Activated effector memory CD4-positive, alpha-beta T cell treated with Interleukin-2 at 50 U/mL for 16 hours (primary cell): ENCODE measurements at places on chromosomes 12 and 14.

- DNase-seq: no peak
These were observed 97.9 kb downstream of the RFLNA start for GRCh38 chr12:124392667-124393413.

- DNase-seq: no peak
These were observed 60.0 kb upstream of the TRAF3 start for GRCh38 chr14:102717276-102717675.

DNA sequence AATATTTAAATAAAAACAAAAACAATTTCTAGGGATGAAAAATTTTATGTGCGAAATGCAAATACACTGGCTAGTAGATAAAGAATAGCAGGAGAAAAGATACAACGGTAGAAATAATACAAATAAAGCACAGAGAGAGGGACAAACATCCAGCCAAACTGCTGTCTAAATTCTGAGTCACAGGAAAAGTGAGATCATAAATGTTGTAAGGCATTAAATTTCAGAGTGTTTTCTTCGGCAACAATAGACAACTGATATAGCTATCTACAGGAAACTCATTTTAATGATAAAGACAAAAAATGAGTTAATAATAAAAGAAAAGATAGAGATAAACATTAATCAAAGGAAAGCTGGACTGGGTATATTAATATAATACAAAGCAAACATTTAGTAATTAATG lies 122.2 kb downstream of the NTS start:
- no peak for DNase-seq

GRCh38 chr14:24456980-24457379 lies 14.4 kb upstream of the SDR39U1 start:
- no peak for DNase-seq

DNA sequence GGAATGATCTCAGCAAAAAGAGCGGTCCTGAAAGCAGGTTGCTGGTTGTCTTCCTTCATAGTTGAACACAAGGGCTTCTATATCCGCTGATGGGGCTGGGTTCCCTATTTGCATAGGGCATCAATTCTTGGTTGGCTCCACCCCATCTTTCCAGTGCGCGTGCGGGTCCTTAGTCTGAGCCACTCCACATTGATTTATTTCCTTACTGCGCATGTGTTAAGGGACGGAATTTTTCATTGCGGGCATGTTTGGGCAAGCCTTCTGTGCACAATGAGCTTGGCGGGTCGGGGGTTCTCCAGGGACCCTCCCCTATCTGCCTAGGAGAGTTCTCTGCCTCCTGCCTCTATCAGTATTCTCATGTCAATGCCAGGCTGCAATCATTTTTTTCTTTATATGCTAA lies 21.2 kb upstream of the DLGAP5 start:
- DNase-seq: no peak

- DNase-seq: no peak
These were observed 327.7 kb downstream of the TMEM121 start for GRCh38 chr14:105853907-105854599.

GRCh38 chr12:86521870-86522269 lies 265.7 kb upstream of the MGAT4C start:
- DNase-seq: no peak

GRCh38 chr14:41986700-41987099 lies 380.0 kb downstream of the LRFN5 start:
- DNase-seq: no peak

DNA sequence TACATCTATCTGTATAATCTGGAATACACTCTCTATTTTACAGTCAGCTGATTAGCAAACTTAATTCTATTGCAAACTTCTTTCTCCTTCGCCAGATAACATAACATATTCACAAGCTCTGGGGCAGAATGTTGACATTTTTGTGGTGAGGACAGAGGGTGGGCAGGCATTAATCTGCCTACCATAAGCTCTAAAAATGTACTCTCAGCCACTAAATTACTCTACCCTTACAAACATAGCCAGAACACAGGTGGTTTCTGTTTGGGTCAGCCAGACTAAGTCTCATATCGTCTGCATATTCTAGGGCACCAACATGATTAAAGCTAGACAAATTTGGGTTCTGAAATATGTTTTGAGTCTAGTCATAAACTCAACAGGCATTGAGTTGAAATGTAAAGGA lies 90.1 kb downstream of the SLC6A15 start:
- DNase-seq: no peak

DNA sequence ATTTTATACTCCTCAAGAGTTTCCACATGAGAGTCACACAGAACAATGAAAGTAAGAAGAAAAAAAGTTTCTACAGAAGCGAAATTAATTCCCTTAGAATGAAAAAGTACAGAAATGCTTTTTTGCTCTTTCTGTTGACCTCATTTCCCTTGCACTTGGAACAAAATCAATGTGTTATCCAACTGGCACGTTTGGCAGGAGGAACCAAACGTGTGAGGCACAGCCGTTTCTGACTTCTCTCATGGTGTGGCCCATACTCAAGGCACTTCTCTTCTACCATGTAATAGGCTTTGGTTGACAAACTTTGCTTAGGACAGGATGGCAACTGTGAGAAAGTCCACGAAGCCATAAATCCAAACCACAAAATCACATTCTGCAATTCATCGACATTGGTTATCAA lies 297.0 kb downstream of the FUT8 start:
- DNase-seq: no peak

GRCh38 chr12:69168363-69168762 lies 71.0 kb upstream of the CPSF6 start:
- no peak for DNase-seq

DNA sequence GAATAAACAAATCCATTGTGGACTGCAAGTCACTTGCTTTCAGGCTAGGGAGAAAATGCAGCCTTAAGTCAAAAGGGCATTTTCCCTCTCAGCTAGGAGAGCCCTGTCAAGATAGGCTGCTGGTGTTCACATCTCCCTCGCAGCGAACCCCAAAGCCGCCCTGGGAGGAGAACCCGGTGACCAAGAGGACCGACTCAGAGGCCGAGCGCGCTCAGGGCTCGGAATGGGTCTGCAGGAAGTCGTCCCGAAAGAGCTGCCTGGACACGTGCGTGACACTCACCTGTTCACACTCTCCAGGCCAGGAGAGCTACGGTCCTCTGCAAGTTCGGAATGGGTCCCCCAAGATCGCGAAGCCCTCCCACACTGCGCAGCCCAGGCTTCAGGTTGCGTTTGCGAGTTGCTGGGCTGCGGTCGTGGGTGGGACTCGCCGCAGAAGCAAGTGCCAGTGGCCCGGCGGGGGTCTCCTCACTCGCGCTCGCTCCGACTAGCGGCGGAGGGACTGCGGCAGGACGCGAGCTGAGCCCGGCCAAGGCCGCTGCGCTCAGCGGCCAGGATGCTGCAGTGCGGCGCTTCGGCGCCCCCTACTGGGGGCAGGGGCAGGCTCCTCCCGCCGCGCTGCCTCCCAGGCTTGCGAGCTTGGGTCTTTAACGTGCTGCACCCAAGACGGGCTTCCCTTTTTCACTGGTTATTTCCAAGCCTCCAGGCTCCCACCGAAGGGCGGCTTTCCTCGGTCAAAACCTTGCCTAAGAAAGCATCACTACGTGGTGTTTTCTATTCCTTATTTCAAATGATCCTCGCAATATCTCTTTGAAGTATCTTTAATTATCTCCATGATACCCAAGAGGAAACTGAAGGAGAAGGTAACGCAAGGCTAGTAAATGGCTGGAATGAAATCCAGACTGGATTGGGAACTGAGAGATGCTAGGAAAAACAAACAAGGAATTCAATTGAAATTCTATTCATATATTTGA lies at the start of gene RERG:
TSS of gene RERG (minus strand) at position 503 of the 971 bp plus-strand sequence. CDS start 3,928 bp downstream, outside the sequence.
- peak; percentile 58 for DNase-seq

- no peak for DNase-seq
These were observed 1.1 kb upstream of the GNB3 start for GRCh38 chr12:6839482-6840201.

GRCh38 chr12:98799822-98800221 lies 154.7 kb downstream of the APAF1 start:
- no peak for DNase-seq

DNA sequence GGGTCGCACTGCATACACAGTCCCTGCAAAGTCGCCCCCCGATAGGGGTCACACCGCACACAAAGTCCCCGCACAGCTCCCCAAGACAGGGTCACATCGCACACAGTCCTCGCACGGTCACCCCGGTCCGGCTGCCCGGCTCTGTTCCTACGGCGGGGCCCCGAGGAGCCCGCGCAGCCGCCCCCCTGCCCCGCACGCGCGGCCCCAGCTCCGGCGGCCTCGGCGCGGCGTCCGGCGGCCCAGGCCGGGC lies 300 bp downstream of the SSH1 start:
- DNase-seq: peak; percentile 27

GRCh38 chr14:77000340-77001270 lies 27.9 kb downstream of the IRF2BPL start:
- no peak for DNase-seq

- no peak for DNase-seq
These were observed 44.2 kb downstream of the TMX1 start for GRCh38 chr14:51284241-51284640.

GRCh38 chr14:81855007-81855406 lies 321.4 kb upstream of the SEL1L start:
- DNase-seq: no peak

DNA sequence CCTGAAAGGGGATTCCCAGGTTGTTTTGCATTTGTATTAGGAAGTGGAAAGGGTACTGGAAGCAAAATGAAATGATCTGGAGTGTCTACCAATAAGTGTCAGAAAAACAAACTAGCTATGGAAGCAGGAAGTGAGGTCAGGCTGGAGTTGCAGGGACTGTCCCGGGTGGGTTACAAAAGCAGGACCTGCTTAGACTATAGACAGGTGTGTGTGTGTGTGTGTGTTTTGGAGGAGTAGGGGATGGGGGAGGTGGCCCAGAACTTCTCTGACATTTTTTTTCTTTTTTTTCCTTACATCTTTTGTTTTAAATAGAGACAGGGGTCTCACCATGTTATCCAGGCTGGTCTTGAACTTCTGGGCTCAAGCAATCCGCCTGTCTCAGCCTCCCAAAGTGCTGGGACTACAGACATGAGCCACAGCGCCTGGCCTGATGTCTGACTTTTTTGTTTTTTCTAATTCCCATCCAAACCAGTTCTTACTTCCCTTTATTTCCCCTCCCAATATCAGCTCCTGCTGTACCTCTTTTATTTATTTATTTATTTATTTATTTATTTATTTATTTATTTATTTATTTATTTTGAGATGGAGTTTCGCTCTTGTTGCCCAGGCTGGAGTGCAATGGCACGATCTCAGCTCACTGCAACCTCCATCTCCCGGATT lies 512 bp upstream of the RND1 start:
- no peak for DNase-seq

DNA sequence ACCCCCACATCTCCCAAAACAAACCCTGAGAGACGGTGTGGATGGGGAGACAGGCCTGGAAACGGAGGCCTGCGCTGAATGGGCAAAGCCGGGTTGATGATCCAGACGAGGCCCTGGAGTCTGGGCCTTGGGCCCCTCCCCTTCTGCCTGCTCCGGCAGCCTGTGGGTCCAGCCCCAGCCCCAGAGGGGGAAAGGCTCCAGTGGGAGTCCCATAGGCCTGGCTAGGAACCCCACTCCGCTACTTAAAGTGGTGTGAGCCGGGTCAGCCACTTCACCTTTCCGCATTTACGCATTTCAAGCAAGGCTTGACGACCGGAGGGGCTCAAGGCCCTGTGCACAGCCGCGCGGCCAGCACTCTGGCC lies 695 bp upstream of the TNFAIP2 start:
- DNase-seq: no peak

- DNase-seq: no peak
These were observed 3.4 kb downstream of the CYP46A1 start for GRCh38 chr14:99687284-99688209.

GRCh38 chr12:104493496-104493895 lies 36.7 kb downstream of the CHST11 start:
- no peak for DNase-seq

DNA sequence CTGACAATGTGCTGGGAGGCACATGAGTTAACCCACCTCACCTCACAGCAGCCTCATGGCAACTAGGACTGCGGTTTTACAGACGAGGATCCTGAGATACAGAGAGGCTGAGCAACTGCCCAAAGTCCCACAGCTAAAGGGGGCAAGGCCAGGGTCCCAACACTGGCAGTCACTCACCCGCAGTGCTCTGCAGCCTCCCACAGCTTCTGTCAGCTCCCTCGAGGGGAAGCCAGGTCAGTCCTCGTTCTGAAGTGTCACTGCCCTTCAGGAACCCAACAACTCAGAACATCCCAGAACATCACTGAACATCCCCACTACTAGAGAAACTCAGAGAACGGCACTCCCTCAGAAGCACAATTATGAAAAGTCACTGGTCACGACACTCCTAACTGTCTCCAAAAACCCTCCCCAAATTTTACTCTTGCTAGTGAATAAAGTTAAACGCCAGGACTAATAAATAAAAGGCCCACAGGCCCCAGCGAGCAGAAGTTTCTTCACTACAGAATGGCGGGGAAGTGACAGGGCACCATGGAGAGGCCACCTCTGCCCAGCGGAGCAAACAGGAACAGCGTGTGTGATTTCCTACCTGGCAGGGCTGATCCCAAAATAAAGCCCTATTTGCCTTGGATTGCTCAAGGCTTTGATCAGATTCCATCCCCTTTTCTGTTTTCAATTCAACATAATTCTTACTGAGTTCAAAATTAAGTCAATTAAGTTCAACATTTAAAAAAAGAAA lies 75.1 kb downstream of the TTC7B start:
- no peak for DNase-seq

GRCh38 chr14:44963044-44963528 lies 1.1 kb downstream of the TOGARAM1 start:
- DNase-seq: no peak

GRCh38 chr14:72600551-72601330 lies 293.2 kb downstream of the DPF3 start:
- no peak for DNase-seq

- DNase-seq: no peak
These were observed 115.4 kb downstream of the SOX5 start for GRCh38 chr12:23834076-23834475.

DNA sequence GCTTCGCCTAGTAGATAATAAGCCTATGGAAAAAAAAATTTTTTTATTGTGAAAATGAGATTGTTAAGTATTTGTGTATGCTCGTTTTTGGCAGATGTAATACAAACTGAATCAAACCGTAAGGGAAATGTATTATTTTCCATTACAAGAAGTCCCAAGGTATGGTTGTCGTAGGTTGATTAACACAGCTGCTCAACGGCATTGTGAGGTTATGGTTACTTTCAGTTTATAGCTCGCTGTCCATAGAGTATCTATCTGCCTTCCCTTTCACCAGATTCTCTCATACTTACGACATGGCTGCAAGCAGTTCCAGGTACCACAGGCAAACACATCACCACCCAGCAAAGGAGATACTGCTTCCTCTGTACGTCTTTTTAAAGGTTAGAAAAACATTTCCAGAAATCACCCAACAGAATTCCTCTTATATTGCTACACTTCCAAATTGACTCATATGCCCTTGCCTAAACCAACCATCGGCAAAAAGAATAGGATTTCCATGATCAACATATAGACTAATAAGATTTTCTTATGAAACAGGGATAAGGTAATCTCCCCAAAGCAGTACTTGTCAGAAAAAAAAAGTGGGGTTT lies 338.6 kb downstream of the SYT1 start:
- no peak for DNase-seq

GRCh38 chr12:49507139-49507538 lies 31.7 kb upstream of the KCNH3 start:
- DNase-seq: no peak
